ENCODE measurements at places on chromosomes 1 and 21.

DNA sequence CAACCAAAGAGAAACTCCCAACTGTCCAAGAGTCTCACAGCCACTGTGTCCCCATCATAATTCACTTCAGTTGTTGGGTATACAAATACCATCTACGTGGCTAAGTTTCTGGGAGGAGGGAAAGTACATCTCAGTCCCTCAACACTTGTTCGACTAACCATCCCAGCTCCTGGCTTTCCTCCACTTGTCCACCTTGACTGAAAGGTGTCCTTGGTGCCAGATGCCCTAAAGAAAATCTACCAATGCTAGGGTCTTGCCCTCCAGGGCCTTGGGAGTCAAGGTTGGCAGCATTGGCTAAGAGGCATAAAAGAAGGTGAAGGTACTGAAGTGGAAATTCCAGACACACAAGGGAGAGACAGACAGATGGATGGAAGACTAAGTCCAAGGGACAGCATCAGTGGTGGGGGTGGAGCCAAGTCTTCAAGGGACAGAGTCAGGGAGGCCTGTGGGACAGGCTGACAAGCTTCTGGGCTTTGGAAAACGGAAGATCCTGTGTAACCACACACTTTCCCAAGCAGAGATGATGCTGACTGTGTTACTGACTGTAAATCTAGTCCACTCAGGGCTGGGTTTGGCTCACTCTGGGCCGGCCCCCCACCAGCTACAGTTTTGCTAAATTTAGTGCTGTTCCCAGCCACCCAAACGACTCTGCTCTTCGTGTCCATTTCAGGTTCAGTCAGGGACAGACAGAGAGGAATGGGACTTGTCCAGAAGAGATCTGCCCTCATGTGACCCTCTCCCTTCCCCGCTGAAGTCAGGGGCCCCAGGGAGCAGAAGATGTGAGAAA, 60.1 kb downstream of the CD34 start:
- no peak for DNase-seq

- DNase-seq, result no peak
Observed at GRCh38 chr1:45669859-45670655, 16.3 kb downstream of the GPBP1L1 start.

GRCh38 chr1:38360807-38361206, 314.2 kb upstream of the POU3F1 start:
- no peak for DNase-seq

DNA sequence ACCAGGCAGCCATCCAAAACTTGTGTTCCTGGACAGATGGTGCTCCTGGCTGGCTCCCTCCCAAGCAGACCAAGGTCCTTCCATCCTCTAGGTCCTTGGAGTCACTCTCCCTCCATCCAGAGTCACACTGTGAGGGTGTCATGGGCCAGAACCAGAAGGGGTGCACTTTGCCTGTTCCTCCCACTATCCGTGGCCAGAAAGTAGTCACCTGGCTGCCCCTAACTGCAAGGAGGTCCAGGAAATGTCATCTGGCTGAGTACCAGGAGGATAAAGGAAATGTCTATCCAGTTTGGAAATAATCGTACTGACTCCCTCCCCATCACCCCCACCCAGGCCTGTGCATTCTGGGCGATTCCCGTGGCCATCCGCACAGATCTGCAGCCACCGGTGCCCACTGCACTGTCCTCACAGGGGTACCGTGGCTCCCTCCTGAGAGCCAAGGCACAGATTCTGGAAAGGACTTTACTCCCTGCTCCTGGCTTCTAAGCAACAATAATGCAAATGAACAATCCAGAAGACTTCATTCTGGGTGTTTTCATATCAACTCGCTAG, 253.2 kb downstream of the NPHP4 start:
- DNase-seq, result no peak

DNA sequence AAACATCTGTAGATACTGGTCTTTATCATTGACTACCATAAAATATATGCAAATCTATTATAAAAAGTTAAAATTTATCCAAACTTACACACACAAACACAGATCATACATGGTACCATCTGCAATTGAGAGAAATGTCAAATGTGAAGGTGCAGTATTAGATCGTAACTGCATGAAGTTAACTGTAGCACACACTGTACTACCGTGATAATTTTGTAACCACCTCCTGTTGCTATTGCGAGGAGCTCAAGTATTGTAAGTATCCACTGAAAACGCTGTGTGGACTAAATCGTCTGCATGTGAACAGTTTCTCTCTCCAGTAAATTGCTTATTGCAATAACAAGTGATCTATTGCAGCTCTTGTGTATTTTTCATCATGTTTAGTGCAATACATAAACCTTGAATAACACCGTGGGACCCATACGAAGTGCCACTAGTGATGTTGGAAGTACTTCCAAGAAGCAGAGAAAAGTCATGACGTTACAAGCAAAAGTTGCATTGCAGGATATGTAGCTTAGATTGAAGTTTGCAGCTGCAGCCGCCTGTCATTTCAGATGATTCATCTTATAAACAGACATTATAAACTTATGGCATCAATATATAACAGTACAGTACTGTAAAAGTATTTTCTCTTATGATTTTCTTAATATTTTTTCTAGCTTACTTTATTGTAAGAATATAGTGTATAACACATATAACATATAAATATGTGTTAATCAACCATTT, 172.9 kb downstream of the SDCCAG8 start:
- DNase-seq, result no peak

- DNase-seq, result no peak
Observed at GRCh38 chr21:17554679-17555465, 42.0 kb downstream of the CXADR start.

GRCh38 chr1:47393141-47393540, 22.9 kb upstream of the FOXE3 start:
- DNase-seq, result no peak
